Activated CD4-positive, alpha-beta T cell treated with anti-CD3 and anti-CD28 coated beads, Interleukin-2, amount 50 U/mL, for 16 hours (primary cell): ENCODE measurements at places on chromosomes 16 and 17.

DNA sequence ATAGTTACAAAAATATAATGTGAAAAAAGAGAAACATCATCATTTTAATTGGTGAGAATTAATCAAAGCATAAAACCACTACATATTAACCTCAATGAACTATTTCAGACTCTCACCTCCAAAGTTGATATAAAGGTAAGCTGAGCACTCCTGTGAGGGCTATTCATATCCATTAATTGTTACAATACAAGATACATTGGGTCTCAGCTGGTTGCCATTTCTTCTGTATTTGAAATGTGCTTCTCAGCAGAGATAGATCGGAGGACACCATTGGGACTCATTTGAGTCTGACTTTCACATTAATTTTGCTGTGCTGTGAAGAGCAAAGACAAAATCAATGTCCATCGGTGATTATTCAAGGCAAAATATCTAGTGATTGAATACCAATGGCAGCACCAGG lies 459.5 kb upstream of the GOT2 start:
- no peak for DNase-seq

- no peak for DNase-seq
Measured at GRCh38 chr17:32828822-32829221, 48.1 kb downstream of the MYO1D start.

DNA sequence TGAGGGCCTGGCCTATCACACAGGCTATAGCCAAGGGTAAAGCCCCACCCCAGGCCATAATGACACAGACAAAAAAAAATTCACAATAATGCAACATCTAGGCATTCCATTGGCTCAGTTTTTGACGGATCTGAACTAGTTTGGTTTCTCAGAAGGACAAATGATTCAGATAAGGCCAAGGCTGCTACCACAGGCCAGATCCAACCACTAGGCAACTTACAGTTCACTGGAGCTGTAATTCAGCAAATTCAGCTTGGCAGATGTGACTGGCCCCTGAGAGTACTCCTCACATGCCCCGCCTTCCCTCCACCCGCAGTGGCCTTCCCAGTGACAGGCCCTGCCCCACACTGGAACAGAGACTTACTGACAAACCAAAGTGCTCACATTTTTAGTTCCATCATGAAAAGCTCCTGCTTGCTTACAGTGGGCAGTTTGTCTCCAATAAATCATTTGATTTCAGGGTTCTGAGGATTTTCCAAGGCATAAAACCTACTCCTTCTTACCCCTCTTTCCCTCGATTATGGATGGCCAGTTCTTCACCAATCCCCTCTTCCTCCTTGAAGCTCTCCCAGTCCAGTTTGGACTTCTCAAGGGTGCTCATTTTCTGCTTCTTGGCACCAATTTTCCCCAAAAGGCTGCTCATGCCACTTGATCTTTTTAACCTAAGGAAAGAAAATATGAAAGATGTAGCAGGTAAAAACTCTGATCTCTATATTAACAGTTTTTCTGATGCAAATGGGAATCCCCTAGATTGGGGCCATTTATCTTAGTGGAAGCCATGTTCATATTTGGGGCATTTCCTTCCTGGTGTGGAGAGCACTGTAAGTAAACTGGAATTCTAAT lies 53.3 kb upstream of the BCAR1 start:
- no peak for DNase-seq

DNA sequence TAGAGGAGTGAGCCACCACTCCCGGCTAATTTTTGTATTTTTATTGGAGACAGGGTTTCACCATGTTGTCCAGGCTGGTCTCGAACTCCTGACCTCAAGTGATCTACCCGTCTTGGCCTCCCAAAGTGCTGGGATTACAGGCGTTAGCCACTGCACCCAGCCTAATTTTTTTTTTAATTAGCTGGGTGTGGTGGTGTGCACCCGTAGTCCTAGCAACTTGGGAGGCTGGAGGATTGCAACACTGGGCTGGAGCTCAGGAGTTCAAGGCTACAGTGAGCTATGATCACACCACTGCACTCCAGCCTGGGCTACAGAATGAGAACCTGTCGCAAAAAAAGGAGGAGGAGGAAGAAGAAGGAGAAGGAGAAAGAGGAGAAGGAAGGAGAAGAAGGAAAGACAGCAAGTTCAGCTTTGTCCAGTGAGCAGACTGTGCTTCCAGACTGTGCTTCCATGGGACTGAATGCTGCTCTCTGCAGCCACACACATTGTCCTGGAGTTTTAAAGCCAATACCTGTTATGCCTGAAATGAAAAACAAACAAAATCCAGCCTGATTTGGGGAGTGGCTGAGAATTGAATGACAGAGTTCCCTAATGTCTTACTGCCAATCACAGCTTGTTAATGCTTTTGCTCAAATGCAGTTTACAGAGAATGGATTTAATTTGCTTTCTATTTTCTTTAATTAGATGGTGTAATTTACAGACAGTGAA lies 2.8 kb upstream of the TNFRSF13B start:
- DNase-seq: no peak

- DNase-seq: no peak
Measured at GRCh38 chr17:49132317-49132698, 261 bp upstream of the B4GALNT2 start.

GRCh38 chr16:11539641-11540050 lies 47.1 kb downstream of the LITAF start:
- DNase-seq: no peak

DNA sequence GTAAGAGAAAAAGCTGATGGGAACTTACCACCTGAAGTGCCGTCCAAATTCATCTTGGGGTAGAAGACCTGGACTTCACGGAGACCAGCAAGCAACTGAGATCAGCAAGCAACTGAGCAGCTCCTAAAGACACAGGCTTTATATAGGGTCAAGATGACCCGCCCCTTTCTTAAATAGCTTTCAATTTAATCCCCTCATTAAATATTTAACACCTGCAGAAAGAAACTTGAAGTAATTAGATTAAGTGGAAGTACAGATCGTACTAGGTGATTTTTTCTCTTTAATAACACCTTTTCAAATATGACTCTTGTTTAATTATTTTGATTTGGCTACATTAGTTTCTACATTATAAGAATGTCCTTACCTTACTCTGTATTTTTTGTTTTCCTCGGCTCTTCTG lies at the start of gene CPHXL:
TSS of gene CPHXL (minus strand) at position 101 of the 400 bp plus-strand sequence. CDS start at position 53, 48 bp downstream.
- no peak for DNase-seq

DNA sequence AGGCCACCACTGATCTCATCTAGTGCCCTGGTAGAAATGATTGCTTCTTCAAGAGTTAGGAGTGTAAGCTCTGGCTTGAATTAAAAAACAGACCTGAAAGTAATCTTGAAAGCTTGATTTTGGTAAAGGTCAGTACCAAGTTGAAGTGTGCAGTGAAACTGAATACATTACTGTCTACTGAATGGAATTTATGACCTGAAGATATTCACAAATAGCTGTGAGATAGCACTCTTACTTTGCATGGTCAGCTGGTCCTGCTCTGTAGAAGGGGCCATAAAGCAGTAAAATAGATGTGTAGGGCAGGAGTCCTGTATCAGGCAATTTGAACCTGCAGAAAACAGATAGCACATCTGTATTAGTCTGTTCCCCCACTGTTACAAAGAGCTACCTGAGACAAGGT lies 78.6 kb downstream of the MYH13 start:
- no peak for DNase-seq

- DNase-seq: no peak
Measured at GRCh38 chr16:80202831-80203413, 337.9 kb upstream of the DYNLRB2 start.

- DNase-seq: no peak
Measured at GRCh38 chr16:66041907-66042306, 324.6 kb upstream of the CDH5 start.

GRCh38 chr16:81442916-81443687 lies 1.5 kb upstream of the CMIP start:
- peak; percentile 8 for DNase-seq

- DNase-seq: no peak
Measured at GRCh38 chr17:69268543-69269014, 40.0 kb upstream of the ABCA10 start.

- DNase-seq: no peak
Measured at GRCh38 chr17:6505425-6506142, 50.8 kb downstream of the PITPNM3 start.
